Activated CD8-positive, alpha-beta memory T cell treated with anti-CD3 and anti-CD28 coated beads for 1 hour (primary cell): ENCODE measurements at places on chromosomes 5 and 9.
A peak's percentile ranks its signal among the peaks of the same experiment; 100 is the strongest.

DNA sequence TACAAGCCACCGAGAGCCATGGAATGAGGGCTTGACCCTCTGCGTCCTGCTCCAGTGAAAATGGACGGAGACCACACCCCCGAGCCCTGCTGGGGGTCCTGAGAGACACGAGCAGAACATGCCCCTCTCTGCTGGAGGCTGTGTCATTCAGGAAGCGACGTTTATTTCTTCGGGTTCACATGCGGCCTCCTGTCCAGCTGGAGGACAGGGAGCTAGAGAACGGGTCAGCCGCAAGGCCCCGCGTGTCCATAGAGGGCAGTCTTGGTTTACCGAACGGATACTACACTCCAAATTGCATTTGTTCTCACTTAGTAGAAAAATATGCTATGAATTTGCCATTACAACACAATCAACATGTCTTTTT lies 36.1 kb downstream of the MRPL36 start:
- DNase-seq: no peak

- DNase-seq: no peak
Observed at GRCh38 chr9:27586304-27586703, 13.0 kb upstream of the C9orf72 start.

GRCh38 chr5:10768328-10768899 lies 7.4 kb upstream of the DAP start:
- no peak for DNase-seq

GRCh38 chr9:131733541-131734061 lies 6.3 kb downstream of the RAPGEF1 start:
- DNase-seq: no peak

- no peak for DNase-seq
Observed at GRCh38 chr9:21904776-21905175, 89.4 kb downstream of the CDKN2A start.

- no peak for DNase-seq
Observed at GRCh38 chr5:136027311-136027710, 1.5 kb upstream of the TGFBI start.

DNA sequence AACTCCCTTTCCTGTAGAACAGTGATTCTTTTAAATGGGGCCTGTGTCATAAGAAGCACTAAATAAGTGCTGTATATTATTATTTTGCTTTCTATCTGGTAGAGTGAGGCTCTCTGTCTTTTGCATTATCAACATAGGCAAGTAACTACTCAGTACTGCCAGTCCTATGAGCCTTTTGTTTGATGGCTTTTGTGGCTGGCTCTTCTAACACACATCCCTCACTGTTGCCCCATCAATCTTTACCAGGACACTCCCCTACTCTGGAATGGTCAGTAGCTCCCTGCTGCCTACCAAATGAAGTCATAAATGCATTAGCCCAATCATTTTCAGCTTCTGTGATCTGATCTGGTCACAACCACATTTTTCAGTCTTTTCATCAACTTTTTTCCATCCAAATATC lies 137.6 kb downstream of the INSYN2B start:
- no peak for DNase-seq

- DNase-seq: peak; percentile 9
Observed at GRCh38 chr5:36507332-36507952, 99.0 kb upstream of the SLC1A3 start.

- no peak for DNase-seq
Observed at GRCh38 chr5:5419291-5420210, 2.9 kb upstream of the ICE1 start.

GRCh38 chr9:119834064-119834620 lies 464.9 kb upstream of the BRINP1 start:
- no peak for DNase-seq

- DNase-seq: peak; percentile 17
Observed at GRCh38 chr5:1737790-1738405, 61.7 kb downstream of the MRPL36 start.

GRCh38 chr5:140165101-140165922 lies 9.7 kb upstream of the CYSTM1 start:
- no peak for DNase-seq

DNA sequence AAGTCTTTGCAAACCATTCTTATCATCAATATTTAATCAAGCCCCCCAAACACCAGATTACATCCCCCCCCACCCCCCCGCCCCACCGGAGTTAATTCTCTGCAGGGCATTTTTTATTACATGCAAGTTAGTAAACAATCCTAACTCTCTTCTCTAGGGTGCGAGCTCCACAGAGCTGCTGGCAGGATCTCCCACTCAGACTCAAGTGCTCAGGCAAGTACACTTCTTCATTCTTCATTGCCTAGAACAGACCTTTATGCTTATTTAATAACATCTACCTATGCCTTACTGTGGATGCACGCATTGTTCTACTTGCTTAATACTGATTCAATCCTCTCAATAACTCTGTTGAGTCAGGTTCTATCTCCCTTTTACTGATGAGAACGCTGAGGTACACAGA lies 9.9 kb downstream of the SAXO1 start:
- no peak for DNase-seq

DNA sequence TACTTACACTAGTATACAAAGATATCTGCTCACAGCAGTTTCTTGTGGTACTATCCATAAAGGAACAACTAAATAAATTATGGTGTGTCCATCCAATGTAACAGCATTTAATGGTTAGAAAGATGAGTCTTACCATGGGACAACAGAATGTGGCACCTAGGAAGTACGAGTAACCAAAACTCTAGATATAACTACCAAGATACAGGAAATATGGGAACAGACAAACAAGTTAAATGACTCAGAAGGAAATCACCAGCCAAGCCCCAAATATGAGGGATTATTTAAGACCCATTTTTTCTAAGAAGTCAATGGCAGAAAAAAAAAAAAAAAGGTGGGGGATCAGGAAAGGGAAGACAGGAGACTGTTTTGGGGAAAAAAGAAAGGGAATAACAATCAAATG lies 294.8 kb downstream of the PRELID2 start:
- no peak for DNase-seq

- DNase-seq: no peak
Observed at GRCh38 chr9:111375817-111376564, 46.0 kb upstream of the OR2K2 start.

GRCh38 chr5:57215629-57216195 lies 41.9 kb downstream of the GPBP1 start:
- no peak for DNase-seq

DNA sequence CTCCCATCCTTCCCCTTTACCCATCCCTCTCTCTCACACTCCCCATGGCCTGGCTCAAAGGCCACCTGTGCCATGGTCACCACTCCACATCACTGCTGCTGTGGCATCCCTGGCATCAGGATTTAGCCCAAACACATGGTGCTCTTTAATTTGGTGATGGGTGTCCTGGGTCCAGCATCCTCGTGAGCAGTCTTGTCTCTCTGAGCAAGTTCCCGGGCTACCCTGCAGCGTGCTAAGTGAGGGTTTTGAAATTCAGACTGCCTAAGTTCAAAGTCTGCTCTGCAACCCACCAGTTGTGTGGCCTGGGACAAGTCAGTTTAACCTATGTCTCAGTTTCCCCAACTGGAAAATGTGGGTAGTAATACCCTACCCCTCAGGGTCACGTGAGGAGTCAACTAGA lies 39.9 kb downstream of the WHRN start:
- DNase-seq: no peak

DNA sequence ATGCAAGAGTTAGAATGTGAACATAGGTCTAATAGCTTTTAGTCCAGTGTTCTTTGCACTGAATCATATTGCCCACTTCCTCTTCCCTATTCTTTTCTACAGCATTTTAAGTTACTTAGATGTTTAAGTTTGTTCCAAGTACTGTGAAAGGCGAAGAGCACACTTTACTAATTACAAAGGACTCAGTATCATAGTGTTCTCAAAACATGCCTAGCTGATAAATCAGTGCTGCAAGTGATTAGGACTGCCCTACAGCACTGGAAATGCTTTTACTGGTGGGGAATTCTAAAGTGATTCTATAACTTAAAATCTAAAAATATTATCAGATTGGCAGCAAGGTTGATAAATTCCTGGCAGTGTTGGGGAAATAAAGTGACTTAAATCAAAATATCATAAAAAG lies 177.9 kb upstream of the KCNN2 start:
- DNase-seq: no peak

GRCh38 chr9:91546574-91546973 lies 122.9 kb upstream of the NFIL3 start:
- DNase-seq: no peak

- DNase-seq: no peak
Observed at GRCh38 chr5:57302643-57303042, 128.8 kb downstream of the GPBP1 start.

DNA sequence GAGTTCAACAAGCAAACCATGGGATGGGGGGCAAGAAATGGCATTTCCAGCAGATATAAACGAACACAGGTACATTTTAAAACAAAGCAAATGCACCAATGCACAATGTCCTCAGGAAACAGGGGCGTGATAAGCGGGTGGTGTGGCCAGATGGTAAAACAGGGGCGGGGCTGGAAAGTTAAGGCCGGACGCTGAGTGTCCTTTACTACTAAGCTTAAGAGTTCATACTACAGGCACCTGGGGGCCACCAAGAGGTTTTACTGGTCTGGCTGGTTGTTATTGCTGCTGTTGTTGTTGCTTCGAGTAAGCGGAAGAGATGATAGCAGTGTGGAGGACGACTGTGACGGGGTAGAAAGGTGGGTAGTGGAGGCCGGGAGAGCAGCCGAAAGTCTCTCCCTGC lies 99.8 kb downstream of the ATPSCKMT start:
- no peak for DNase-seq

DNA sequence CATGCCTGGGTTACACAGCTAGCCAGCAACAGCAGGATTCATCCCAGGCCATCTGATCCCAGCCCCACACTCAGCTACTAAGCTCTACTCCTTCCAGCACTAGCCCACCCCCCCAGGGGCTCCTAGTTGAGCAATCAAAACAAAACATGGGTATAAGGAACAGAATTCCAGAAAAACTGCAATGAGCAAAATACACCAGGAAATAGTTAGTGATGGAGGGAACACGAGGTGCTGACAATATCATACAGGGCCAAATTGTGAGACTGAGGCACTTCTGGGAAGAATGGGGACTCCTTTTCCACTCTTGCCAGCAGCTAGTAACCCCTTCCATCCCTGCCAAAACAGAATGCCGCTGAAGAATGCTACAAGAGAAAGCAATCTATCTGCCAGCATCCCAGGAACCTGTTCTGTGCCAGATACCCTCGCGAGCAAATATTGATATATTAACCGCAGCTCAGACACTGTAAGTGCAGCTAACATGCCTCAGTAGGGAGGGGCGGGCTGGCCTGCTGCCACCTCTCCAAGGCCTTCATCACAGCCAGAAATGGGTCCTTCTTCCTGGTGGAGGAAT lies 161.4 kb downstream of the SLIT3 start:
- DNase-seq: no peak

DNA sequence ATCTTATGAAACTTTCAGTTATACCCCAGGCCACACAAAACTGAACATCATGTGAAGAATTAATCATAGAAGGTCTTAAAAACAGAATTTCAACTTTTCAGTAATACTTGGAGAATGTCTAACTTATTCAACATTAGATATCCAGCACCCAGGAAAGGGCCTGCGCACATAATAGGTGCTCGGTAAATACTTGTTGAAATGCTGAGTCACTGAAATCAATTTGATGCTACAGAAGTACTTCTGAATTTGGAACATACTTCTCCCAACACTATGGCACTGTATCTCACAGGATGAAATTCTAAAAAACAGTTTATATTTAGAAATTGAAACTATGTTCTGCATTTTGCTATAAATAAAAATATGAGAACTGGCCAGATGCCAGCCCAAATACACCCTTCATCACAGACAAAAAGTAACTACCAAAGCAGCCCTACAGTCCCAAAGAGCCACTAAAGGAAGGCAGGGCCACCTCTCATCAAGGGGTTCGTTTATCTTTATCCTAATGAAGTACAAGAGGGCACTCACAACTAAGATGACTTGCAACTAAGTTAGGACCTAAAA lies 26.5 kb downstream of the MRPS27 start:
- no peak for DNase-seq

DNA sequence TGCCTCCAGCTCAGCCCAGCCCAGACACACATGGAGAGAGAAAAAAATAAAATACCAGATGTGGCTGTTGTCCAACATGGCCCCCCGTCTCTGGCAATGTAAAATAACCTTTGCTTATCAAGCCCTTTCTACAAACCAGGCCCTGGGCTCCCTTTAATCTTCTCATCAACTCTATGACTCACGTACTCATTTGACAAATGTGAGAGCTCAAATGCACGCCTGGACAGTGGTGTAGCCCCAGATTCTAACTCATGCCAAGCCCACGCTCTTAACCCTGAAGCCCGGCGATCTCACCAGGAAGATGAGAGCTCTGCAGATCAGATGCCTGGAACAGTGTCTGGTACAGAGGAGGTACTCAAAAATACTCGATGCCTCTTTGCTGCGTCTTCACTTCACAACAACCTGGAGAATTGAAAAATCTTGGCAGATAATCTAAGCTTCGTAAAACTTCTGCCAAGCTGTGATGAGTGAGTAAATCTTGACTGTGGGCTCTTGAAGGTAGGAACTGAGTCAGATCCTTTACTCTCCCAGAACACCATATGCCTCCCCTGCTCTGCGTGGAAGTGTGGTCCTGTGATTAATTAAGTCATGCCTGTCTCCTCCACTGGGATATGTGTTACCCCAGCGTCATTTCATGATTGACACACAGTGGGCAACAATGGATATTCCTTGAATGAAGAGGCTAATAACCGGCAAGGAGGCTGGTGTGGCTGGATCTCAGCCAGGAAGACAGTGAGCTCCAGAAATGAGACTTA lies 102.0 kb upstream of the FSTL4 start:
- DNase-seq: no peak

DNA sequence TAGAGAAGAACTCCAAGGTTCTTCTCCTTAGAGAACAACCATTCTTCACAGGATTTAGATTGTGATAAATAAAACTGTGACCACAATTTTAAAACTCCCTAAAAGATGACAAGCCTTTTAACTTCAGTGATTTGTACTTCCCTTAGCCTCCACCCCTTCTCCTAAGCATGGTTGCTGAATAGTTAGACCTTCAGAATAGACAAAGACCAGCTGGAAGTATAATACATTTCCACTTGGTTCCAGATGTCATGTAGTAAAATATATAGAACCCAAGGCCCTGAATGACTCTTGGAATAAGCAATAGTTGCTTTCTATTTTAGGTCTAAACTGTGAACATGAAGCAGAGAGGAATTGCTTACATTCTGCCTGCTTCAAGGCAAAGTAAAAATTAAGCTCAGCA lies 208.7 kb downstream of the ARRDC3 start:
- no peak for DNase-seq

DNA sequence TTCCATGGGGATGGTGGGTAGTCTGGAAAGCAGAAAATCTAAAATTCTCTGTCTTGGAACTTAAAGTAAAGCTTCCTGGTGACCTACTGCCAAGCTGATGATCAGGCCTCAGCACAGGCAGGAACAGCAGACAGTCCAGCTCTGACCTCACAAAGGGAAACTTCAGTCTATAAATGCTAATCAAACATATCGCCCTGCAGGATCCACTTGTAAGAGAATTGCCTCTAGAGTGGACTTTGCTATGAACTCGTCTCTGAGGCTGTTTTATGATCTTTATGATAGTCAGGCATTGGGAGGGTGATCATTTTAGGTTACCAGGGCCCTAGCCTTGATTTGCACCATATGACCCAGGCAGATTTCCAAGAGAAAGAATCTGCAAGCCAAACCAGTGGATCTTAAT lies 67.6 kb upstream of the SELENOP start:
- no peak for DNase-seq

GRCh38 chr9:123940721-123941523 lies 11.0 kb upstream of the DENND1A start:
- no peak for DNase-seq

GRCh38 chr5:23635938-23636337 lies 128.5 kb downstream of the PRDM9 start:
- DNase-seq: no peak

- DNase-seq: no peak
Observed at GRCh38 chr5:102130386-102130785, 165.7 kb downstream of the SLCO4C1 start.

GRCh38 chr9:122318284-122318683 lies 52.5 kb upstream of the PTGS1 start:
- no peak for DNase-seq
